ENCODE measurements at places on chromosomes 1 and 21.

GRCh38 chr1:11487196-11487751 lies 8.3 kb downstream of the DISP3 start:
- no peak for DNase-seq

GRCh38 chr1:56463376-56463775 lies 116.0 kb downstream of the PLPP3 start:
- DNase-seq, result no peak

DNA sequence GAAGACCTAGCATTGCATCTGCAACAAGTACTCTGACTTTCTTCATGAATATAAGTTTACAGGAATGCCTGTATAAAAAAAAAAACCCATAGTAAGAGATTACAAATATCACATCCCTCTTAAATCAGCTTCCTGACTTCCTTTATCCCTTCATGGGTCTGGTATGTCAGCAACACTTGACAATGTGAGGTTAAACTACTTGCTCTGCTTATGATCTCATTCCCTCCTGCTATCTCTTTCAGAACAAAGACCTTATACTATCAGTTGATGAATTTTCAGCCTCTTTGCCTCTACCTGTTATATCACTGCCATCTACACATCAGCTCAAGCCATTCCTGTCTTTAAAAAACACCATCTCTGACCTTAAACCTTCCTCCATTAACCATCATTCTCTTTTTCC lies 130.9 kb upstream of the SAMSN1 start:
- DNase-seq, result no peak

DNA sequence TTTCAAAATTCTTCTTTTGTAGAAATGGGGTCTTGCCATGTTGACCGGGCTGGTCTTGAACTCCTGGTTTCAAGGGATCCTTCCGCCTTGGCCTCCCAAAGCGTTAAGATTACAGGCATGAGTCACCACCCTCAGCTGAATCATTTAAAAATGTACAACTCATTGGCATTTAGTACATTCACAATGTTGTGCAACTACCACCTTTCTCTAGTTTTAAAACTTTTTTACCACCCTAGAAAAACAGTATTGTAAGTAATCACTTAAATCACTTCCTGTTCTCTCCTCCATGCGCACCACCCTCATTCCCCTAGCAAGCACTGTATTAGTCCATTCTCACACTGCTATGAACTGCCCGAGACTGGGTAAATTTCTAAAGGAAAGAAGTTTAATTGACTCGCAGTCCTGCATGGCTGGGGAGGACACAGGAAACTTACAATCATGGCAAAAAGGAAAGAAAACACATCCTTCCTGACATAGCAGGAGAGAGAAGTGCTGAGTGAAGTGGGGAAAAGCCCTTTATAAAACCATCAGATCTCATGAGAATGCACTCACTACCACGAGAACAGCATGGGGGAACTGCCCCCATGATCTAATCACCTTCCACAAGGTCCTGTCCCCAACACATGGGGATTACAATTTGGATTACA lies 14.4 kb upstream of the THEM5 start:
- no peak for DNase-seq

- no peak for DNase-seq
Measured at GRCh38 chr1:201874672-201875071, 14.0 kb upstream of the SHISA4 start.
